ENCODE measurements at places on chromosomes 7 and 10. TPM values are rescaled to one million over a fixed set of nuclear protein-coding genes. Genes with fewer than 3 reads are reported as not detected.

Gene BAIAP2L1
- 0.40 TPM for total RNA-seq

Gene SLC18A2
- not detected for total RNA-seq

Gene NIPSNAP2
- total RNA-seq, result 35.4 TPM

Gene TMEM184A
- not detected for total RNA-seq

Gene CLDN15
- 24.2 TPM for total RNA-seq

Gene CD36
- not detected for total RNA-seq

Gene SNX13
- total RNA-seq, result 25.3 TPM

Gene ADAMTS14
- not detected for total RNA-seq

Gene SLC16A12
- not detected for total RNA-seq

Gene EN2
- total RNA-seq, result not detected

Gene CUX1
- total RNA-seq, result 27.8 TPM

Gene CALML3
- total RNA-seq, result not detected

Gene DNAH11
- 1.3 TPM for total RNA-seq

Gene TRPV5
- not detected for total RNA-seq

Gene MKI67
- 345 TPM for total RNA-seq

Gene GHRHR
- not detected for total RNA-seq

Gene DHTKD1
- 20.2 TPM for total RNA-seq

Gene GJC3
- not detected for total RNA-seq

Gene DENND10
- total RNA-seq, result 45.4 TPM

Gene ZKSCAN1
- 63.2 TPM for total RNA-seq

Gene NPY4R
- total RNA-seq, result not detected

Gene SRRM3
- not detected for total RNA-seq

Gene MIOS
- 24.8 TPM for total RNA-seq

Gene TET1
- total RNA-seq, result 3.7 TPM

Gene SNX8
- 28.0 TPM for total RNA-seq

Gene GATAD1
- 14.3 TPM for total RNA-seq

Gene KCNIP2
- total RNA-seq, result 3.5 TPM

Gene PRSS2
- not detected for total RNA-seq

Gene GIMAP8
- total RNA-seq, result 36.3 TPM

Gene AZGP1
- not detected for total RNA-seq

Gene NCOA4
- total RNA-seq, result 148 TPM

Gene LBX1
- not detected for total RNA-seq

Gene PDK4
- not detected for total RNA-seq

Gene CEP55
- total RNA-seq, result 92.3 TPM

Measured in activated CD4-positive, alpha-beta T cell treated with anti-CD3 and anti-CD28 coated beads, Interleukin-2, amount 10 ng/mL, durations not matched to agents 7 days and 5 days (primary cell).